ENCODE measurements at places on chromosomes 12 and 14.

GRCh38 chr12:2338991-2339431, 286.2 kb downstream of the CACNA1C start:
- DNase-seq, result no peak

GRCh38 chr14:99649219-99649618, 4.3 kb downstream of the HHIPL1 start:
- DNase-seq, result no peak

DNA sequence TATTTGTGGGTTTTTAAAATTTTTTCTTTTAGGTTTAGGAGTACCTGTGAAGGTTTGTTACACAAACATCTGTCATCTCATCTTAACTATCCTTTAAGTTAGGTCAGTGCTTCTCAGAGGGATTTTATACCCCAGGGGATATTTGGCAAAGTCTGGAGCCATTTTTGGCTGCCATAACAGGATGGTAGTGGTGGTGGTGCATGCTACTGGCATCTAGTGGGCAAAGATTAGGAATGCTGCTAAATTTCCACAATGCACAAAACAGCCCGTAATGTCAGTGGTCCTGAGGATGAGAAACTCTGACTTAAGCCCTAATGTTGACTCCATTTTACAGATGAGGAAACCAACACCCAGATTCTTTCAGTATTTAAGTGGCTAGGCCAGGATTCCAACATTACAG, 85.2 kb upstream of the MYF6 start:
- DNase-seq, result no peak

DNA sequence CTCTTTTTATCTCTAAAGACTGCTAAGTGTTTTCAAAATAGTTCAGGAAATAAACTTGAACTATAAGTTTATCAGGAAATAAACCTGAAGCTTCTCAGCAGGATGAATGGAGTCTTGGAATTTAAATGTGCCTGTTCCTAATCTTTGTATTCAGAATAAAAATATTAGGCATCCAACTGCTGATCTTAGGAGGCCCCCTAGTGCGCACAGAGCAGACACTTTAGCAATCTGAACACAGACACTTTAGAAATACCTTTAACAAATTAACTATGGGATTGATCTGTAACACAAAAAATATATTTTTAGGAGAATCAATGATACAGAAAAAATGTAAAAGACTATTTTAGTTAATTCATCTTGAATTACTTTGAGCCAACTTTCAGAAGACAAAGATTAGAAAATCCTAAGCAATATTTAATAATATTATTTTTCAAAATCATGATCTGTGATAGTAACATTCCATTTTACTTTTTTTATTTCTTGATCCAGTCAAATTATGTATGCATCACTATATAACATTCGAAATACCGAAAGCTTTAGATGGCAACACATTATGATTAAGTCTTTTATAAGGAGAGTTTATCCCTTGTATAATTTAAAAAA, 80.9 kb downstream of the SLC41A2 start:
- DNase-seq, result no peak

GRCh38 chr12:115736360-115736759, 541.1 kb downstream of the MED13L start:
- DNase-seq, result no peak

DNA sequence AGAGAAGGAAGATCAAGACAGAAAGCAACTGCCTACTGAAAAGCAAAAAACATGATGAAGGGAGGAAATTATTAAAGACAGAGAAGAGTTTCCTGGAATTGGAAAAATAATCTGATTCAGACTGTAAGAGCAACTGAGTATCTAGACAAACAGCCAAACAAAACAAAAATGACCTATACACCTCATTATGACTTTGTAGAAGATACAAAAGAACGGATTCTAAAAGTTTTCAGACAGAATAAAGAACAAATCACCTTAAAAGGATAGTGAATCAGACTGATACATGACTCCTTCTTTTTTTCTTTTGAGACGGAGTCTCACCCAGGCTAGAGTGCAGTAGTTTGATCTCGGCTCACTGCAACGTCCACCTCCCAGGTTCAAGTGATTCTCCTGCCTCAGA, 10.4 kb downstream of the OSBPL8 start:
- no peak for DNase-seq

- DNase-seq, result no peak
Observed at GRCh38 chr12:1643905-1644533, 15.0 kb downstream of the WNT5B start.

- no peak for DNase-seq
Observed at GRCh38 chr14:22885975-22886374, 3.0 kb downstream of the REM2 start.

- DNase-seq, result no peak
Observed at GRCh38 chr14:104794993-104795780, at the start of gene AKT1. AKT1 (minus strand) TSS chr14:104795748; CDS start chr14:104792643, 3,105 bp downstream.

GRCh38 chr14:59028476-59029202, 159.8 kb upstream of the DAAM1 start:
- DNase-seq, result no peak

DNA sequence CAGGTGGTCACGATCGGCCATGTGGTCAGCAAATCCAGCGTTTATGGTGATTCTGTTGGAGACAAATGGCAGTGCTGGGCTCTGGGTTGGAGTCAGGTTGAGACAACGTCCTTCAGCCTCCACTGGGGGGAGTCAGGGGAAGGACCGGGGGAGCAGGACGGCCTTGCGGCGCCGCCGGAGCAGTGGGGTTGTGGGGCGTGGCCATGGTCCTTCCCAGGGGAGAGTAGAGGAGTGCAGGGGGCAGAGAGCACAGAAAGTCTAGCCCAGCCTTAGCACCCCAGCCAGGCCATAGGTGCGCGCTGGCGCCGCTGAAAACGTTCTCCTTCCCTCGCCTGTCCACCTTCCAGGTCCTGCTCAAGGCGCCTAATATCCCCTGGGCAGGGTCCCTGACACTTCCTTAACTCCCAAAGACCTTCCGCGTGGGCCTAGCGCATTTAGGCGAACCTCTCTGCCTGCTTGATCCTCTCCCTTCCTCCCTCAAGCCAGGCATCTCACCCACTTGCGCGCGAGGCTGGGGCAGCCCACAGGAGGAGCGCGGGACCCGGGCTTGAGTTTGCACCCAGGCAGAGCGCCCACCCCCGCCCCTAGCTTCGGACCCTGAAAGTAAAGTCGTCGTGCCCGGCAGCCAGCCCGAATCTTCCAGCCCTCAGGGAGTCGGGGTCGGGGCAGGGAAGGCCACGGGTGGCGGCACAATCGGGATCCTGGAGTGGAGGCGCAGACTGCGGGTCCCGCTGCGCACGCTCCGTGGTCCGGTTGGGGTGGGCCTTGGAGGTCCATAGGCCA, 3.1 kb upstream of the KIF26A start:
- no peak for DNase-seq

GRCh38 chr12:2891240-2892053, 756 bp downstream of the TULP3 start:
- DNase-seq, result no peak

GRCh38 chr12:48618541-48618940, 48.7 kb upstream of the LALBA start:
- peak; percentile 28 for DNase-seq

GRCh38 chr14:34797747-34798583, 77.2 kb downstream of the BAZ1A start:
- DNase-seq, result no peak

DNA sequence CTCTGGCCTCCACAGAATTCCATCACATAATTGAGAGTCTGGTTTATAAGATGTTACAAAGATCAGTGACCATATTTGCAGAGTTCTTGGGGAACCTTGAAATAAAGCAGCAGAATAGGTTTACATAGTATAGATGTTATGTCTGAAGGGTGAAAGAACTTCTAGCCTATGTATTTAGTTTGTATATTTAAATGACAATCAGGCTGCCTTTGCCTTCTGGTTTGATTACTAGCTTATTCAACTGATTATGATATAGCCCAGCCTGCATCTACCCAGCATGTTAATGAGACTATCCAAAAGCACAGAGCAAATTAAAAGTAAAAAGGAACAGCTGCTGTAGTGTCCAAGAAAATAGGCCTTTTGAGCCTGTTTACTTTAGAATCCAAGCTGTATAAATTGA, 85.3 kb downstream of the APAF1 start:
- DNase-seq, result no peak

- no peak for DNase-seq
Observed at GRCh38 chr14:30960216-30960615, 65.2 kb upstream of the AP4S1 start.

DNA sequence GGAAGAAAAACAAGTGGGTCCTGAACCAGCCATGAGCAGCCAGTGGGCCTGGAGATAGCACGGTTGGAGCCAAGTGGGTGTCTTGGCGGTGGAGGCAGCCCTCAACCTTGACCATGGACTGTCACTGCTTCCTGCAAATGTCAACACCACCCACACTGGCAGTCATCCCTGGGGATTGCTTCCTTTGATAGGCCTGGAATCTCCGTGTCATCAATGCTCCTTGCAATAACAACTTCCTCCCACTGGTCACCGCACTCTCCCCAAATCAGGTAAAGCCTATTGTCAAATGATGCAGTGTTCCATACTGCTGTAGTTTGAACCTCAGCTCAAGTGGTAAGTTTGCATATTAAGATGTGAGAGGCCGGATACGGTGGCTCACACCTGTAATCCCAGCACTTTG, 129.1 kb downstream of the NTF3 start:
- DNase-seq, result no peak

- no peak for DNase-seq
Observed at GRCh38 chr14:70045844-70046535, 142.8 kb downstream of the SLC8A3 start.

DNA sequence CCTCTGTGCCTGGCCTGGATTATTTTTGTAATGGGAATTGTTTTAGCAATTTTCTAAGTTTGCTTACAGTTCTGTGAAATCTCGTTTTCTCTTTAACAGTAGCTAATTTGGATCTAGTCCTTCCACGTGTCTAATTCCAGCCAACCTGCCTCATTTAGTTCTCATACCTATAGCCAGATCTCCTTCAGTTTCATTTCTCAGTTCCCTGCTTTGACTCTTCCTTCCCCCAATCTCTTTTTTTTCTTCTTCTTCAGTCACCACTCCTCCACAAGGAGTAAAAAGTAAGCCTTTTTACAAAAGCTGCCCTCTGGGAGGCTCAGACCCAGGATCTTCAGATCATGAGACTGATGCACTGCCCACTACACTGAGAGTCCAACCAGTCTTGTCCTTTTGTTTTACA, 1.4 kb downstream of the THTPA start:
- no peak for DNase-seq

DNA sequence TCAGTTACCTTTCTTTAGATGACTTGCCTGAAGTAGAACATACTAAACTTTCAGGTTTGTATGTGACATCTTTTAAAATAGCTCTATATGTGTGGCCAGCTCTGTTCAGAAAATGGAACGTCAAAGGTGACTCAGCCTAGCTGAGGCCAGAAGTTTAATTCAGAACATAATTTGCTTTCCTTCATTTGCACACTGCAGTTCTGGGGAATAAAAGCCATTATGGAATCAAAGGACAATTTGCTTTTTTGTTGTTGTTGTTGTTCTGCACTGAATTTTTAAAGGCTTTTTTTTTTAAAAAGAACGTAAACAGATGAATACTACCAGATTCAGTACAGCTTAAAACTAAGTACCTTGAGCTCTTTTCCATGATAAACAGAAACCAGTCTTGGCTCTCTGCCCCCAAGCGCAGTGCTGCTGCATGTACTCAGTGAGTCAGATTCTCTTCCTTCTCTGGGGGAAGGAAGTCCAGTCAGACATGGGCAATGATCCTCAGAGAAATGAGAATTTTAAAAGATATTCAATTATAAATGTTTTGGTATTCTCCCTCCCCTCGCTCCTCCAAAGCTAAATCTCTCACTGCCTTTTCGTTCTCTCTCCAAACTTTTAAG, 644.2 kb downstream of the NOVA1 start:
- no peak for DNase-seq

DNA sequence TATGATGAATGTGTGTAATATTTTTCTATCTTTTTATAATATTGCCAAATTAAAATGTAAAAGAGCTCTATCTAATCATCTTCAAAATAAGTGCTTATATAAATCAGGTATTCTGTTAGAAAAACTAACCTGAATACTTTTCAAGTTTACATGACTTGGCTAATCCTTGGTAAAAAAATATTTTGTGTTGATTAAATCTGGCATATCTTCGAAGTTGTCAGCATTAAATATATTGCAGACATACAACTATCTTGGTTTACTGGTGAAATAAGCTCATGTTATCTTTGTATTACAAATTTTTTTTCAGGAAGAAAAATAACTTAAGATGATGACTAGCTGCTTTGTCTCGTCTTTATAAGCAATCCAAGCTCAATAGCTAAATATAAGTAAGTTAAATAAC, 39.6 kb downstream of the MGAT4C start:
- DNase-seq, result no peak

GRCh38 chr14:101630056-101630965, 69.0 kb downstream of the DIO3 start:
- DNase-seq, result no peak

DNA sequence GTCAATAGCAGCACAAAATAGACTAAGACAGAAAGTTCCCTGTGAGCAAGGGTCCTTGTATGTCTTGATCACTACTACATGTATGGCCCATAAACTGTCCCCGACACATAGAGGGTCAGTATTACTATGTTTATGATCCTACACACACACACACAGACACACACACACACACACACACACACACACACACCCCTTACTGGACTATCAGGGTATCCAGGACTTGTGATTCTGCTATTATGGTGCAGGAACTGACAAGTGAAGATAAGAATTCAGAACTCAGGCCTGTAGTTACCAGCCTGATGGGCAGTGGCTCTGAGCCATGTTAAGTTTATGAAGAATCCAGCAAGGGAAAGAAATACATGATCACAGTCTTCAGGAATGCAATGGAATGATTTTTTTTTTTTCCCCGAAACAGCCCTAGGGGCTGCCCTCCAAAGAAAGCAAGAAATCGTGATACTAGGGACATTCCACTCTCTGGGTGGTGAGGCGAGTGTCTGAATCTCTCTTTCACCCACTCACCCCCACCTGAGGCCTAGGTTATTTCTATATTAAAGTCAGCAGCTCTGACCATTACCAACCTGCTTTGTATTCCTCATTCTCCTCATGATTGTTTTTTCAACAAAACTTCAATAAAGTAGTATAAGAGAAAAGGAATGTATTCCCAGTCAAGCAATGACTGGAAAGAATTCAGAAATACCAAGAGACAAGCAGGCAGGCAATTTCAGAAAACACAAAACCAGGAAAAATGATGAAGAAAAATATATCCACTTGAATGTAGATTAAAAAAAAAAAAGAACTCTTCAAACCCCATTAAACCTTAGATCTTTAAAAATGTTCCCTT, 105.8 kb downstream of the AVPR1A start:
- DNase-seq, result no peak

GRCh38 chr12:2792671-2793500, 1.9 kb upstream of the FKBP4 start:
- no peak for DNase-seq
